Muscle of arm (tissue), 14 donors: ENCODE measurements at places on chromosomes 2 and 18.

- no peak for DNase-seq
These were observed 76.1 kb upstream of the DNMT3A start for GRCh38 chr2:25417715-25418369.

DNA sequence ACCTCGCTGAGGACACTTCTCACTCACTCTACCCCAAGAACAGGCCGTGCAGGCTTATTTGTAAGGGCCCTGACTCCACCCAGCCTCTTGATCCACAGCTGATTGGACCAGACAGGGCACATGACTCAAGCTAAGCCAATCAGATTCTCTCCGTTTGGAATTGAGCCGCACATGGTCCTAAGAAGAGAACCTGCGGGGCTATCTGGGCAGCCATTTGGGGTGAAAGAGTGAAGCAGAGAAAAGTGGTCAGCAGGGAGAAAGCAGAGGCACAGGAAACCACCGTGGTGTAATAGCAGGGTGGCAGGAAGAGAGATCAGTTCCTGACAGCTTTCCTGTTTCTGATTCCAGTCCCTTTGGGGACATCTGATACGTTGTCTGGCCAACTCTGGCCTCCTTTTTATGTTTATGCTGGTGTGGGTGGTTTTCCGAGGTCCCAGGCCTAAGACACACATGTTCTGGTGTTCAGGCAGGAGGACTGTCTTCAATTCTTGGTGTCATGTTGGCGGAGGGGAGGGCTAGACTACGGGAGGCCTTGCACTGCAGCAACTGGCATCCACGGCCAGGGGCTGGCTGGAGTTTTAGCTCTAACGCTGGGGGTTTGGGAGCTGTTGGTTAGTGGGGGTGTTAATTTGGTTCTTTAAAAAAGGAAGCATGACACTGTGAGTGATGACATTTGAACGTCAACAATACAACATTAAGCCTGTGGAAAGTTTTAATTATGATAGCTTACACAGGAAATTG is 26.1 kb upstream of the SPTBN1 start:
- no peak for DNase-seq

- DNase-seq: peak; percentile 51
These were observed 852 bp downstream of the POLI start for GRCh38 chr18:54269893-54270844.

DNA sequence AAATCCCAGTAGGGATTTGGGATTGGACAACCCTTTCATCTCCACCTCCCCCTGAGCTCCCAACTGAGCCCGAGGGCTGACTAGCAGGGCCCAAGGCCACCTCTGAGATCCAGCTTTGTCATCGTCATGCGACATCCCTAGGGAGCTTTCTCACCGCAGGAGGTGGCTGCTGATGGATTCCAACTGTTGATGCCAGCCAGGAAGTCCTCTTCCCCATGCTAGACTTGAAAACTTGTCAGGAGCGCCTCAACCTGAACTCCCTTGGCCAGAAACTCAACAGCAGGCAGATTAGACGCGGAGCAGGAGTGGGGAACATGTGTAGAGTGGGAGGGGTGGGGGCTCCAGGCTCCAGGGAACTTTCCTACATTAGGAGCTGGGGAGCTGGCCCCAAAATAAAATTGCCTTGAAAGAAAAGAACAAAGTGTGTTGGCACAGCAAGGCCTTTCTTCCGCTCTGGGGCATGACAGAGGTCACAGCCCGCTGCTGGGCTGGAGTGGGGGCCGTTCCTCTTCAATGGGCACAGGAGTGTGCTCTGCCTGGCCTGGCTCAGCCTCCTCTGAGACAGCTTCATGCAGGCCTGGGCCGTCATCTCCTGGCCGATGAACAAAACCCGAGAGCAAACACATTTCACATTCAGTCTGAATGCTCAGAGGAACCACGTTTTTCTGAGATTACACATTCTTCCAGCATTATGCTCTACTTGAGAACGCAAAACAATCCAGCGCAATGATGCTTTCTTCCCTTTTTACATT is 34.5 kb downstream of the EMILIN2 start:
- DNase-seq: peak; percentile 88

DNA sequence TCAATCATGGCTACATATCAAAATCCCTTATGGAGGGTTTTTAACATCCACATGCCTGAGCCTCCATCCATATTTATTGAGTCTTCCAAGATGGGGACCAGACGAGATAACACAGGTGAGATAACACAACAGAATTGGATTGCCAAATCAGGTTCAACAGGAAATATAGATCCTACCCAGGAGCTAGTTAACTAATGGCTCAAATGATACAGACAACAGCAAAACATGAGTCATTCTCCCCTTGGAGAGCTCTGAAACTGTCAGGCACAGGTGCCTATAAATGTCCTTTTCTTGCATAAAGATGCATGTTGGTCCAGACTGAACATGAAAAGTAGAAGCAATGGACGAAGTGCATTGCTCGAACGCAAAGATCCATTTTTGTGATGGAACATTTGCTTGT is 202.2 kb downstream of the CDH20 start:
- no peak for DNase-seq

GRCh38 chr2:234679301-234679740 is 182.4 kb upstream of the ARL4C start:
- DNase-seq: no peak

DNA sequence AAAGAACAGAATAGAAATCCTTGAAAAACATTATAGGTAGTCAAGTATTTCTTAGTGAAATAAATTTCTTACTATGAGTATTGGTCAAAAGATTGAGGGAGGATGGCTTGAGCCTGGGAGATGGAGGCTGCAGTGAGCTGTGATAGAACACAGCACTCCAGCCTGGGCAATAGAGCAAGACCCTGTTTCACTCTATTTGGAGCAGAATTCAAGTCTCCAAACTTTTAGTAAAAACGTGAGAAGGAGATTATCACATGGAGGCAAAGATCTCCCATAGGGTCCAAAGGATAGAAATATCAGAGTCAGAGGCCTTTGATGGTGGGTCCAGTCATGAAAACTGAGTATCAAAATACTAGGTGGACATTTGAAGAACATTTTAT is 2.4 kb upstream of the MYL12A start:
- no peak for DNase-seq

DNA sequence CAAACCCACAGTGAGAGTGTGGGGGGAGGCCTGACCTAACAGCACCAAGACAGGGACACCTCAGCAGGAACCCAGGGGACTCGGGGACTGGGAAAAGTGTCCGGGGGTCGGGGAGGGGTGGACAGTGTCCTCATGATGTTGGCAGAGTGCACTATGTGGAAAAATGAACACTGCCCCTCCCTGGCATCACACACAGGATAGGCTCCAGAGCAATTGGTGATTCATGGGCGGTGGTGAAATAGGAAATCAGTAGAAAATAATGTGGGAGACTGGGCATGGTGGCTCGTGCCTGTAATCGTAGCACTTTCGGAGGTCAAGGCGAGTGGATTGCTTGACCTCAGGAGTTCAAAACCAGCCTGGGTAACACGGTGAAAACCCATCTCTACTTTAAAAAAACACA is 3.6 kb upstream of the ANO7 start:
- no peak for DNase-seq

- DNase-seq: no peak
These were observed 971.4 kb downstream of the DPP10 start for GRCh38 chr2:115413791-115414190.

DNA sequence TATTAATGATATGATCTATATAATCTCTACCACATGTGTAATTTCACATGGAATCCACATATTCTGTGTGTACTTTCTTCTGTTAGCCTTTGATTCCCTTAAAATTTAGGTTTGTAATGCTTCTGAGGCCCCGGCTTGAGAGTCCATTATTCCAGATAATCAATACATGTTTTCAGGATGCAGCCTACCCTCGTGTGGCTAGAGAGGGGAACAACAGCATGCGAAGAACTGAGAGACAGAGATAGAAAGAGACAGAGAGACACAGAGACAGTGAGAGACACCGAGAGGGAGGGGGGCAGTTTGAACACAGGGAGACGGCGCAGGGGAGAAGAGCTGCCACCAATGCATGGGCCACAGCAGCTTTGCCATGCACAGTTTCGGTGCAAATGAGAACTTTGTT is 185.4 kb downstream of the SNTG2 start:
- DNase-seq: no peak

DNA sequence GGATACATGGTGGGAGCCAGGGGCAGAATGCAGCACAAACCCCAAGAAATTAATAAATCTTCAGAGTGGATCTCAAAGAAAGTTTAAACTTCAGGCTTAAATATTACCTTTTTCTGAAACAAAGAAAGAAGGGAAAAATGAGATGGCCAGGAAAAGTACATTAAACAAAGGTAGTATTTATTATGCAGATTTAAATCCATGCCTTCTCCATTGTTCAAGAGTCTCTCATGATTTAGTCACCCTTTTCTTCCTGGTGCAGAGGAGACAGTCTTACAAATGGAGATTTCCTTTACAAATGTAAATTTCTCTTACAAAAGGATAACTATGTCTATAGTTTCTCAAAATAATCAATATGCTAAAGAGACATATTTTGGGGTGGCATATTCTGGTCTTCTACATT is 33.4 kb upstream of the PPM1B start:
- DNase-seq: no peak
